ENCODE measurements at places on chromosomes 1 and 21.

- no peak for DNase-seq
Observed at GRCh38 chr1:168509875-168510791, 33.7 kb downstream of the XCL2 start.

DNA sequence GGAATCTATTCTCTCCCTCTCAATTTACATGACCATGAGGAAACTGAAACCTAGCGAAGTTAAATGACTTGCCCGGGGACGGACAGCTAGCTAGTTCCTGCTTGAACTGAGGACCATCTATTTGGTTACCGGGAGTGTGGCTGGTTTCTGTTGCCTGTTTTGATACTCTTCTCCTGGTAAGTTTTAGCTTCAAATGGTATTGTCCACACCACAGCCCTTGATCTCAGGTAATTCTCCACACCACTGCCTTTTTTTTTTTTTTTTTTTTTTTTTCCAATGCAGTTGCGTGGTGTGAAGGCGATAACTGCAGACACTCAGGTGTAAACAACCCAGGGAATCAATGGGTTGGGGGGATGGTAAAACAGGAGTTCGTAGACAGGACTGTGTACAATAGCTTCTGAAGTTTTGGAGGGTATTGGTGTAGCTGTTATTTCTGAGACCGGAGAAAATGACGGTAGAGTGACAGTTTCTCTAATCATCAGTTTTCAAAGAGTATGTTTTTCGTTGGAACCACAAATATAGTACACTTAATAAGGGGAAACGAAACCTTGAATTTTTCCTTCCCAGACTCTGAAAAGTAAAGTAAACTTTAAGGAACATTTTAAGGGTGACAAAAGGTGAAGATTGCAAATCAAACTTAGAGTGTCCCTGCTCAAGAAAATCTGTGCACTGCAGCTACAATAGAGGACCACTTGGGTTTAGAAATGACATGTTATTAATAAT, 125.3 kb upstream of the CACYBP start:
- DNase-seq: no peak

DNA sequence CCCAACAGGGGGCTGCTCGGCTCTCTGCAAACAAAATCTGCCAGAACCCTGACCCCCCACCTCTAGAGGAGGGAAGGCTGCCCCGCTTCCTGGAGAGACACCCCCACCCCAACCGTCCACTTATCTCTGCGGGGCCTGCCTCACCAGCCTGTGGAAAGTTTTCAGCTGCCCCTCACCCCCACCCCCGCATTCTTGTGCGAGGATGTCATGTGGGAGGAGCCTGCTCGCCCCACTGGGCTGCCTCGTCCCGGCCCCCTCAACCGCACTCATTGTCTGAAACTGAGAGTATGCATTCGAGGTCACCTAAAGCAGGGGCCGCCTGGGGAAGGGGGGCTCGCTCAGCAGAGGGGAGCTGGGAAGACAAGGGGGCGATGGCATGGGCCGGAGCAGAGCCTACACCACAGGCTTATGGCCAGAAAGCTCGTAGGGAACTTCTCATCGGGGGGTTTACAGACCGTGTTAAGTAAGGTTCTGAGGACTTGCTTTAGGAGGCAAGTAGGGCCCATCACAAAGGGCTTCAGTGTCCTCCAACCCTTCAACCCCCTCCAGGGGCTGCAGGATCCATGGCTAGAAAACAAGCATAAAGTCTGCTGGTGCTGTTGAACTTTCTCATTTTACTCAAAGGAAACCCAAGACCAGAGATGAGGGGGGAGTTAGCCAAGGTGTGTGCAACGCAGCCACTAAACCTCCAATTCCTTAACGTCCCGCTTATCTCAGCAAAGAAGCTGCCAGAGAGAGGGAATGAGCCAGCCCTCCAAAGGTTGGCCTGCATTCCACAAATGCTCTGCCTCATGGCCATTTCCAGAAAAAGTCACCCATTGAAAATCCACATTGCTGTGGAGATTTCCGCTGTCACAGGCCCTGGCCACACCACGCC, 9.4 kb downstream of the EPHA2 start:
- DNase-seq: no peak

DNA sequence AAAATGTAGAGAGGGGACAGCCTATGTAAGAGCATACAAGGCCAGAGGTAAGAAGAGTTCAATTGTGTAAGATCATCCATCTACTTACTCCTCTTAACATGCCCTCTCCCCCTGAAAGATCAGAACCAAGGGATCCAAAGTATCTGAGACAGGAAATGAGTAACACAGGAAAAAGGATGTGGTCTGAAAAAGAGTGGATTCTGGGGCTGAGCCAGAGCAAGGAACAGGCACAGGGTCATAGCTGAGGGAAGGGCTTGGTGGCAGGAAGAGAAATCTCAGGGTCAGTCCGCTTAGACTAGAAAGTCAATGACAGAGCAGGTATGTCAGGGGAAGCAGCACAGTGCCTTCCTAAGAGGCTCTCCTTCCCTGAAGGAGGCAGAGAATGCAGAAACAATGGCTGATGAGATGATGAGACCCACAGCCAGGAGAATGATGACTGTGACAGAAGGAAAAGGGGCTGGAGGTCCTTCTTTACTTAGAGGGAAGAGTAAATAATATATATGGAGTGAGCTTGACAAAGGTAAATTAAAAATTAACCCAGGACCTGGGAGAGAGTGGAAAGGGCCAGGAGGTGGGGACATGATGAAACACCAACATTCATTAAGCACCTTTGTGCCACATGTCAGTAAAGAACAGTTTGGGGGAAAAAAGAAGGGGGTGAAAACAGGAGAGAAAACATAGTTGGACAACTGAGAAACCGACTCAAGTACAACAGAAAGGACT, 26.2 kb upstream of the A3GALT2 start:
- DNase-seq: no peak

DNA sequence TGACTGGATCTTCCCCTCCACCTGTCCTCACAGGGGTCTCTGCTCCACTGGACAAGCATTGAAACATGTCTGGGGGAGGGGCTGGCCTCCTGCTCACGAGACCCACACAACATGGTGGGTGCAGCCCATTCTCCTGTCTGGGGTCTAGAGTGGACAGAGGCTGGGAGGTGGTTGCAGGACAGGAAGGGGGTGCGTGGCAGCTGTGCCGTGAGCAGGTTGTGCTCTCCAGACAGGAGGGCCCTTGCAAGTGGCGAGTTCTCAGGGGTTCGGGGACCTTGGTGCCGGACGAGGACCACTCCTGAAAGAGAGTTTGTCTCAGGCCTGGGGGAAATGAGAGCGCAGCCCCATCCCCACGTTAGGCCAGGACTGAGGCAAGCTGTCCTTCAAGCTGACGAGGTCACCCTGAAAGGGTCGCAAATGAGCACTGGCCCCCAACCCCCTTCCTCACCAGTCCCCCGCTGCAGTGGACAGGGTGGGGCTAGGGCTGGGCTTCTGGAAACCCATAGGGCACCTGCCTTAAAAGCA, 21.2 kb upstream of the TTC34 start:
- DNase-seq: no peak

- no peak for DNase-seq
Observed at GRCh38 chr21:39318091-39318959, 4.9 kb upstream of the BRWD1 start.

DNA sequence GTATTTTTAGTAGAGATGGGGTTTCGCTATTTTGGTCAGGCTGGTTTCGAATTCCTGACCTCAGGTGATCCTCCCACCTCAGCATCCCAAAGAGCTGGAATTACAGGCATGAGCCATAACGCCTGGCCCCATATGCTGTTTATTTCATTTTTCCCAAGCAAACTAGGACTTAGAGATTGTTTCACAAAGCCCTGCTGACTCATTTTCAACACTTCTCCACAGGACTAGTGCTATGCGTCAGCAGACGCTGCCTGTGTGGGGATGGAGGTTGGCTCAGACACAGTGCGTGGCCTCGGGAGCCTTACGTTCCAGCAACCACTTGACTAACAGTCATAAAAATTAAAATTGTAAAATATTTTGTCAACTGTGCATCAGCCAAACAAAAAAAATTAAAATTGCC, 22.7 kb downstream of the PKNOX1 start:
- no peak for DNase-seq

GRCh38 chr1:224739997-224740684, 124.0 kb downstream of the CNIH3 start:
- no peak for DNase-seq

GRCh38 chr21:23686737-23687523, 1920.4 kb downstream of the MRPL39 start:
- DNase-seq: no peak

GRCh38 chr1:228084325-228084724, 1.8 kb downstream of the ARF1 start:
- DNase-seq: no peak

DNA sequence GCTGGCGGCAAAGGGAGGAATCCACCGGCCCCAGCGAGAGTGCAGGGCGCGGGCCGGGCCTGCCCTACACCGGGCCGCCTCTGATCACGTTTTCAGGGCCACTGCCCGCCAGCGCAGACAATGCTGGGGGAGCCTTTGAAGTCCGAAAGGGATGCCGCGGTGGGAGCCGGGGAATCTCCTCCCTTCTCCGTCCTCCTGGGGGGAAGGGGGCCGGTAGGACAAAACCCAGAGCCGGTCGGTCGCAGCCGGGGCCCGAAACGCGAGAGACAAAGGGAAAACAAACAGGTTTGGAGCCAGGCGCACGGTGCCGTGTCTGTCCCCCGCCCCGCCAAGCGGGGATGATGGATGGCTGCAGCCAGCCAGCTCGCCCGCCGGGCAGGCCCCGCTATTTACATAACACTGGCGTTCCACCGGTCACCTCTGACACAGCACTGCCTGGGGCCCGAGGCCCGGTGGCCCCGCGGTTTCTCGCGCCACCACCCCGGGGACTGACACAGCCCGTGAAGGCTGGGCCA, 92.0 kb downstream of the CASZ1 start:
- no peak for DNase-seq

GRCh38 chr1:89213347-89213746, 14.6 kb upstream of the GBP4 start:
- DNase-seq: no peak

GRCh38 chr1:118084400-118084799, 100.6 kb downstream of the SPAG17 start:
- DNase-seq: no peak

- no peak for DNase-seq
Observed at GRCh38 chr1:160494620-160495019, 28.4 kb downstream of the SLAMF6 start.

GRCh38 chr1:245116751-245117150, 38.0 kb upstream of the KIF26B start:
- no peak for DNase-seq

DNA sequence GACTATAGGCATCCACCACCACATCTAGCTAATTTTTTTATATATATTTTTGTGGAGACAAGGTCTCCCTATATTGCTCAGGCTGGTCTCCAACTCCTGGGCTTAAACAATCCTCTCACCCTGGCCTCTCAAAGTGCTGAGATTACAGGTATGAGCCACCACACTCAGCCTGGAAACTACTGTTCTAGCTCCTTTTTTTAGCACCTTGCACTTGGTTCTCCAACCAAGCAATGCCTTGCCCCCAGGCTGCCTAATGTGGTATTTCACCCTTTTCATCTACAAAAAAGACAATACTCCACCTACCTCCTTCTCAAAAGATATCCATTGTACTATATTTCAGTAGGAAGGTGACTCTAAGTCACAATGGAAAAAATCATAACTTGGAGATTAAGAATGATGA, 6.7 kb downstream of the ARNT start:
- DNase-seq: no peak

GRCh38 chr1:112255080-112255479, 140.9 kb upstream of the CTTNBP2NL start:
- DNase-seq: no peak

GRCh38 chr1:199751506-199751905, 276.0 kb upstream of the NR5A2 start:
- DNase-seq: no peak

- no peak for DNase-seq
Observed at GRCh38 chr1:204882479-204882878, 11.8 kb downstream of the NFASC start.

DNA sequence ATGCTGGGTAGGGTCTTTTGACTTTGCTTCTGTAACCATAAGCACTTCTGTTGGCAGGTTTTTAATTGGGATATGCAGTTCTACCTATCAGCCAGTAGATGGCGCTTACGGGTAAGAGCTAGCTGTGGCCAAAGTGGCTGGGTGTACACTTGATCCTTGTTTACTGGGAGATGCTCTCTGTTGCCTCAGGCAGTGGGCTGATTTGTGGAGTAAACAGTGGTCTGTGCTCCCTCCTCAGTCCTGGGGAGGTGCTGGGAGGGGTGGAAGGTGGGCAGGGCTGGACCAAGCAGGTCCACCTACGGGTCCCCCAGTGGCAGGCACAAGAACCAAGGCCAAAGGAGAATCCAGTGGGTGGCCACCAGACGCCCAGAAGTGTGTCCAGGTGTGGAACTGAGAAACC, 43.4 kb downstream of the RALGPS2 start:
- peak; percentile 39 for DNase-seq

DNA sequence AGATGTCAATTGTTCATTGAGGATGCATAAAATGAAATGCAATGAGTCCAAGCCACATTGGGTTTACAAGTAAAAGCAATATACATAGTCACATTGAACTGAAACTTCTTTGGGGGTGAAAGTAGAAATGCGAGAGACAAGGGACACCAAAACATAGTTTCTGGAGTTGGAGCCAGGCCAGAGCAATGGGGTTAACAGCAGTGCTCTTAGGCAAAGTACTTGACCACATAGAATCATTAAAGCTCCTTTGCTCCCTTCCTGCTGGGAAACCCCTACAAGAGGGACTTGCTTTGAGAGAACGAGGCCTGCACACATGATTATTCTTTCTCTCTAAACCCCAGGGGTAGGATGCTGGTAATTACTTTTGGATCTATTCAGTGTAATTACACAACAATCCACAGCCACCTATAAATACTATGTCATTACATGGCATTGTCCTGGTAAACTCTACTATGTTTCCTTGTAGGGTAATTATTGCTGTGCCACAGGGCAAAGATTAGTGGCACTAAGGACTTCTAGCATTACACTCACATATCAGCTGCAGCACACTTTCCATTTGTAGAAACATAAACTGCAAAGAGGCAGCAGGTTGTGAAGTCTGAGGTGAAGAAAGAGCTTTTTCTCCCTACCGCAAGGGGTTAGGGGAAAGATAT, 421.6 kb upstream of the PBX1 start:
- no peak for DNase-seq

GRCh38 chr1:95407131-95407885, 173.3 kb downstream of the RWDD3 start:
- DNase-seq: no peak

GRCh38 chr1:86466109-86466844, 2.5 kb upstream of the CLCA1 start:
- DNase-seq: no peak

DNA sequence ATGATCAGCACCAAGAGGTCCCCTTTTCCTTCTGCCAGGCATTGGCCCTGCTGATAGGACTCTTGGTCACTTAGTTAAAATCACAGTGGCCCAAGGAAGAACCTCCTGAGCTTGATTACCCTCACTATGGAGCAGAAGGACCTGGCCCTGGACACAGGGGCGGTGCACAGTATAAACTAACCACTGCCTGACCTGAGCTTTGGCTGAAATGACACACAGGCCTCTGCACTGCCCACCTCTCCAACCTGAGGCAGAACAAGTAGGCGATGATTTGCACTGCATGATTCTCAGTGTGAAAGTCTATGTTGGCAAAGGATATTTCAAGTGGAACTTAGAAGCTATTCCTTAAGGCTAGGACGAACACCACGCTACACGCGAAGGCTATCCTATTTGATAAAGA, 48.5 kb downstream of the CAPN2 start:
- no peak for DNase-seq

Data from CMK (cell line).